Mammary epithelial cell (primary cell): ENCODE measurements at places on chromosomes 4 and X. TPM values are rescaled to one million over a fixed set of nuclear protein-coding genes. Genes with fewer than 3 reads are reported as not detected.

- no peak for DNase-seq
Observed at GRCh38 chr4:188032170-188032569, 36.6 kb downstream of the ZFP42 start.

DNA sequence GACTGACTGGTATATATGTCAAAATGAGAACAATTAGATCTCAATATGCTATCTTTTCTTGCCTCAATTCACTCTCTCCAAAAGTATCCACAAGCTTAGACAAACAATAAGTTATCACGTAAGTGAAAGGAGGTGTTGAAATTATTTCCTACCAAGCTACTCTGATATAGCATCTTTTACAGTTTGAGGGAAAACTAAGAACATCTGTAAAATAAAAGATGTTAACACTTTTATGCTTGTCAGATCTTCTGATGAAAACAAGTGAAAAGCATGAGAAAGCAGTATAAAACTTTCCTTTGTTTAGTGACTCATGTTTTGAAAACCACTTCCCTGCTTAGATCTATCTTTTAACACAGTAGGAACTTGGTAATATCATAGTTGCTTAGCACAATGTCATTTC lies 8.4 kb upstream of the MAB21L2 start:
- peak; percentile 24 for DNase-seq

- no peak for DNase-seq
Observed at GRCh38 chrX:39195156-39195555, 393.9 kb downstream of the MID1IP1 start.

DNA sequence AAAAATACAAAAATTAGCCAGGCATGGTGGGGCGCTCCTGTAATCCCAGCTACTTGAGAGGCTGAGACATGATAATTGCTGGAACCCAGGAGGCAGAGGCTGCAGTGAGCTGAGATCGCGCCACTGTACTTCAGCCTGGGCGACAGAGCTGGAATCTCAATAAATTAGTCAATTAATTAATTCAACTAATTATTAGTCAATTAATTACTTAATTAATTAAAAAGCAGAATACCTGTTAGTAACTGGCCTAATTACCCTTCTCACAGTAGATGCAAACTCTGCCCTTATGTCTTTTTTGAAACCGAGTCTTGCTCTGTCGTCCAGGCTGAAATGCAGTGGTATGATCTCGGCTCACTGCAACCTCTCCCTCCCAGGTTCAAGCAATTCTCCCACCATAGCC lies 261.2 kb downstream of the ASMT start:
- no peak for DNase-seq

- DNase-seq = no peak
Observed at GRCh38 chr4:184428787-184429186, 45.6 kb downstream of the IRF2 start.

DNA sequence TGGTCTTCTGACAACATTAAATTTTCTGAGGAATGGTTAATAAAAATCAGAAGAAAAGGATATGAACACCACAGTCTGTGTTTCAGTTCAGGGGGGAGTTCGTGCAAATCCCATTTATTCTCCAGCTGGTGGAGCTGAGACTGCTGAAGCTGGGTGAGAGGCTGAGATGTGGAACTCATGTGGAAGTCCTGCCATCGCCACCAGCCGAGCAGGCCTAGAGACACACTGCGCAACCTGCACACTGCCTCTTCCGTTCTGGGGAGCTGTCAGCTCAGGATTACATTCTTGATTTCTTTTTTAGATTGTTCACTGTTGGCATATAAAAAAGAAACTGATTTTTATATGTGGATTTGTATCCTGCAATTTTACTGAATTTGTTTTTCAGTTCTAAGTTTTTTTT lies 66.6 kb upstream of the ELOVL6 start:
- no peak for DNase-seq

GRCh38 chr4:111736516-111736915 lies 408.7 kb upstream of the FAM241A start:
- no peak for DNase-seq

Gene MFAP3L
- polyA plus RNA-seq = 4.1 TPM

Gene P2RY4
- polyA plus RNA-seq = 0.03 TPM
